ENCODE measurements at places on chromosomes 7 and 10.
A peak's percentile ranks its signal among the peaks of the same experiment; 100 is the strongest.

DNA sequence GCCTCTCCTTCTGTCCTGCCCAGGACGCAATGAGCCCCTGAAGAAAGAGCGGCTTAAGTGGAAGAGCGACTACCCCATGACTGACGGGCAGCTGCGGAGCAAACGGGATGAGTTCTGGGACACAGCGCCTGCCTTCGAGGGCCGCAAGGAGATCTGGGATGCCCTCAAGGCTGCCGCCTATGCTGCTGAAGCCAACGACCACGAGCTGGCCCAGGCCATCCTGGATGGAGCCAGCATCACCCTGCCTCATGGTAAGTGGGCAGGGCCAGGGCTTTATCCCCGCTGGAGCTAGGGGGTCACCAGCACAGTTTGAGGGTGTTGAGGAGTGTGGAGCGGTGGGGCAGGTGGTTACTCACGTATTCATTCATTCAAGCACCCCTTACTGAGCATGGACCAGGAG lies 4.7 kb upstream of the ANKRD2 start:
- DNase-seq: no peak

GRCh38 chr10:24882047-24882698 lies 70.2 kb downstream of the PRTFDC1 start:
- peak; percentile 29 for DNase-seq

GRCh38 chr10:75398692-75399460 lies 2.7 kb downstream of the ZNF503 start:
- DNase-seq: no peak

DNA sequence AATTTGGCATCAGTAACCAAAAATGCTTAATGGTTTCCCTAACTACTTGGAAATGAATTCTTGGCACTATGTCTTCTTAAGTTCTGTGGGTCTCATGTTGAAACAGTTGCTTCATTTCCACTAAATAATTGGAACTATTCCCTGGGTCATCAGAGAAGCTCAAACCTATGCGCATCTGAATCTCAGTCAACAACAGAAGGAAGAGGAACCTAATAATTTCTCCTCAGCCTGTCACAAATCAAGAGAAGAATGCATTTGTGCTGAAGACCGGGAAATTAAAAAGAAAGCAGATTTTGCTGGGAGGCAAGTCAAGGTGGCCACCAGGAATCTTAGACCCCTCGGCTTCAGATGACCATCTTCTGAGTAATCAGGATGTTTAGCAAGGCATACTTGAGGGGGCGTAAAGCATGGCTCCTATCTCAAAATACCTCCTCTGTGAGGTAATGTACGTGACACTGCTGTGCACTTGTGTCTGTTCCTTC lies 41.4 kb downstream of the TOMM7 start:
- no peak for DNase-seq

DNA sequence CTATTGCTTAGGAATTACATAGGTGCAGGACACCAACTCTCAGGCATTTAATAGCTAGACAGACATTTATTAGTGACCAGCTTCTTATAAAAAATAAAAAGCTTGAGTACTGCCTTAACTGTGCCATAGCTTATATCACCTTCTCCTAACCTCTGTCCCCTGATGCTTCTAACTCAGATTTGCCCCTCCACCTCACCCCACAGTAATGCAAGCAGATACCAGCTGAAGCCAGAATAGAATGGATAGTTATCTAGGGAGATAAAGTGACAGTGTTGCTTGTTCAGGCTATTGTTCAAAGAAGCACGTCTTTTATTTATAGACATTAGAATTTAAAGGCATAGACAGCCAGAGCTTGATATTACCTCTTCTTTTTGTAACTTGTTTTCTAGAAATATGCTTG lies 99.6 kb upstream of the GLCCI1 start:
- DNase-seq: no peak

GRCh38 chr10:26486304-26486703 lies 48.2 kb downstream of the APBB1IP start:
- no peak for DNase-seq

GRCh38 chr10:126218778-126219649 lies 169.3 kb downstream of the ADAM12 start:
- DNase-seq: no peak

DNA sequence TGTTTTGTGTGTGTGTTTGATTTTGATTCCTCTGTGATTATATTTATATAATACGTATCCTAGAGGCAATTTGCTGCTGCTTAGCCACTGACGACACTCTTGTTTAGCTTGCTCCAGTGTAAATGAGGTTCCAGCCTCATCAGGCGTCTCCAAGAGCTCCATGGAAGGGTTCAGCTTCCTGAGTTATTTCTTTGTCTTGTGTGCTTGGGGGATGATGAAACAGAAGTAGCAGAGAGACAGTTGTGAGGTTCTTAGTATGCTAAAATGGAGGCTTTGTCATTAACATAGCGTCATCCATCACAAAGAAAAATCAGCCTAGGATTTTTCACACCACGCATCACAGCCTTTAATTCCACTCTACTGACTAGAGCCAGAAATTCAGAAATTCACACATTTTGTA lies 85.1 kb downstream of the KLF6 start:
- no peak for DNase-seq

- DNase-seq: no peak
Observed at GRCh38 chr10:72108830-72109635, 20.7 kb upstream of the SPOCK2 start.

DNA sequence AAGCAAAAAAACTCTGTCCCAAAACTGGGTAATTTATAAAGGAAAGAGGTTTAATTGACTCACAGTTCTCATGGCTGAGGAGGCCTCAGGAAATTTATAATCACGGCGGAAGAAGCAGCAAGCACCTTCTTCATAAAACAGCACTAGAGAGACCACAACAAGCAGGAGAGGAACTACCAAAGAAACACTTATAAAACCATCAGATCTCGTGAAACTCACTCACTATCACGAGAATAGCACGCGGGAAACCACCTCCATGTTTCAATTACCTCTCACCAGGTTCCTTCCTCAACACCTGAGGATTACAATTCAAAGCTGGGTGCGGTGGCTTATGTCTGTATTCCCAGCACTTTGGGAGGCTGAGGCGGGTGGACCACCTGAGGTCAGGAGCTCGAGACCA lies 48.5 kb downstream of the PDIA4 start:
- no peak for DNase-seq

- DNase-seq: no peak
Observed at GRCh38 chr7:47847207-47847606, 101.1 kb downstream of the PKD1L1 start.

- DNase-seq: no peak
Observed at GRCh38 chr10:69246581-69247312, 26.6 kb downstream of the HKDC1 start.

DNA sequence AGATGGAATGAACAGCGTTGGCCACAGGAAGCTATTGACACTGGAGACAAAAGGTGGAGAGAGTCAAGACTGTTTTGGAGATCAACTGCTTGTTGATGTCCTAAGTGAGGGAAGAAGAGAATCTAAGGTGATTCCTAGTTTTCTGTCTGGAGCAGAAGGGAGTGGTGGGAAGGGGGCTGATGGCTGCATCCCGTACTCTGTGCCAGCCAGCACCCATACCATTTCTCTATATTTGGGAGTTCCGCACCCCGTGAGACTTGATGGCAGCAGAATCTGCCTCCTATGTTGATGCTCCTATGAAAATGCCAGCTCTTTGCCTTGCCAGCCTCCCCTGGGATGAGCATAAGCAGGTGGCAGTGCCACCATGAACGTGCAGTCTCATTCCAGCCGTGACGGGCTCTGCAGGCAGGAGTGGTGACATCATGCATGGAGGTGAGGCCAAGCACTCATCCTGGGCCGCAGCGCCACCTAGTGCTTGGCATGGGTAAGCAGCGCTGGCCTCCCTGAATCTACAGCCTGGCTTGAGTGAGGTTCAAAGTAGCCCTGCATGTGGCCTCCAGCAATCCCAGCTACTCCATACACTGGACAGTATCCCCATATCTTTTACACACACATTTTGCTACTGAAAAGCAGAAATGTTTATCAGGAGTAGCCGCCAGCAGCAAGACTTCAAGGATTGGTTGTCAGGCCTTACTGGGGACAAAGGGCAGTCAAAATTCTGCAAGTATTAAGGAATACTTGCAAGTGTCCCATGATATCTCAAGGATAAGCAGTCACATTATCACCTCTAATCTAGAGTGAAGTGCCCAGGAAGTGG lies 43.0 kb downstream of the PODXL start:
- peak; percentile 88 for DNase-seq

Measured in activated CD4-positive, alpha-beta T cell treated with anti-CD3 and anti-CD28 coated beads, Interleukin-2, amount 50 U/mL, for 48 hours (primary cell).